ENCODE measurements at places on chromosomes 7 and 10. TPM values are rescaled to one million over a fixed set of nuclear protein-coding genes. Genes with fewer than 3 reads are reported as not detected.

STEAP4 gene
- total RNA-seq, result not detected

CLCN1 gene
- total RNA-seq, result not detected

DYNC1I1 gene
- total RNA-seq, result 3.9 TPM

ANKRD1 gene
- 29.8 TPM for total RNA-seq

GRCh38 chr7:81478664-81479063 is 291.2 kb downstream of the HGF start:
- peak; percentile 43 for DNase-seq

GSDME gene
- 12.9 TPM for total RNA-seq

DNA sequence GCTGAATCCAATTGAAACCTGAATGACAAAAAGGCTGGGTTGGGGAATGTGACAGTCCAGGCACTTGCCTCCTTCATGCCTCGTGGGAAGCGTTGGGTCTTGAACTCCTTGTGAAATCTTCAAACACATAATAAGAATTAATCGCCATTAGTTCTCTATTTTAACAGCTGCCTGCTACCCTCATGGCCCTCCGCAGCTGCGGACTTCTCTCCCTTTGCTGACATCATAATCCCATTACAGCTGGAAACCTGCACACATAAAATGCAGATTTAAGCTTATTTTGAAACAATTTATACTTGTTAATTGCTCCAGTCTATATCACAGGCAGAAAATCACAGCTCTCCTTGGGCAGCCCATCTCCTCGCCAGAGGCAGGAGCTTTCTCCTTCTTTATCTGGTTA is 403.0 kb upstream of the MKI67 start:
- DNase-seq, result no peak

SORCS3 gene
- total RNA-seq, result not detected

GRCh38 chr7:1689311-1689710 is 19.2 kb downstream of the ELFN1 start:
- DNase-seq, result peak; percentile 17

GRCh38 chr10:92914478-92915325 is 66.4 kb downstream of the EXOC6 start:
- peak; percentile 49 for DNase-seq

SORCS1 gene
- not detected for total RNA-seq

DNA sequence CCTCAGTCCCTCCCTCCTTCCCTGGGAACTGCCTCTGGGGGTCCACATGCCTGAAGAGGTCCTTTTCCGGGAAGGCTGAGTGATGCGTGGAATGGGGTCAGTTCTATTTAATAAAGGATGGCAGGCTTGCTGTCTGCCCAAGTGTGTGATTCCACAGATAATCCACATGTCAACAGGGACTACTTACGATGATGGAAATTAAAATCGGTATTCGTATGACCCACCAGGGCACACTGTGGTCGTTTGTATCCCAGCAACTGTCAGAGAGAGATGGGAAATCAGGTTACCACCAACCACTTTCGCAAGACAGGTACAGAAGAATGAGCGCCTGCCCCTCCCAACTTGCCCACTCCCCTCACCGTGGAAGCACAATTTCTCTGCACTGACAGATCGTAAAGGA is 110.3 kb downstream of the VIPR2 start:
- DNase-seq, result no peak

DNA sequence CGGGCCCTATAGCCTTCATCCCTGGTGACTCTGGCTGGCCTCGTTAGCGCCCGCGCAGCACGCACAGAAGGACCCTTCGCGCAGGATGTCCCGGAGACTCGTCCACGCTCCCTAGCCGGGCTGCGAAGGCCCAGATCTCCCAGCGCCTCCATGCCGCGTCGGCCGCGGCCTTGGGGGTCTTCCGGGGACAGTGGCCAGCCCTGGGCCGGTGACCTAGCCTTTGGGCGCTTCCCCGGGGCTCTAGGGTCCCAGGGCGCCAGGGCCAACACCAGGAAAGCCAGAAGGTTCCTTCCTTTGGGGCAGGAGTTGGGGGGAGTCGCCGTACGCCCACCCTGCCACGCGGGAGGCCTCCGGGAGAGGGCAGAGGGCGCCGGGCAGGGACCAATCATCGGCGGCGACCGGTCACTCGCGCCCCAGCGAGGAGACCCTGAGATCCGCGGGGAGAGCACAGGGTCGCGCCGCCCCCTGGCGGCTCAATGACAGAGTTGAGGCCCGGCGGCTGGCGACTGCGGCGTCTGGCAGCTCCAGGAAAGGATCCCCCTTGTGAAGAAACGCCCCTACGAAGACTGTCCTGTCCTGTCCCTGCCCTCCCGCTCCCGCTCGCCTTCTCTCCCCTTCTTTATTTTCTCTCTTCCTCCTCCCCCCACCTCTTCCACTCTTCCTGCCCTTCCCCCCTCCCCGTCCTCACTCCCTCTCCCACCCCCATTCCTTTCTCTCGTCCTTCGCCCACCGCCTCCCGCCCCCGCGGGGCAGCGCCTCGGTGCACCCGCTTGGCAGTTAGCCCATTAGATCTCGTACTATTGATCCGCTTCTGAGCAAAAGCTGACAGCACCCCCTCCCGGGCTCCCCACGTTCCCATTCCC is 62.3 kb upstream of the LBX1 start:
- DNase-seq, result peak; percentile 61

- DNase-seq, result no peak
These were observed 10.2 kb downstream of the TCF7L2 start for GRCh38 chr10:112960151-112960681.

- no peak for DNase-seq
These were observed 24.8 kb downstream of the OR9A2 start for GRCh38 chr7:143002106-143002505.

- no peak for DNase-seq
These were observed 173.6 kb upstream of the PRKCQ start for GRCh38 chr10:6753644-6754043.

GRCh38 chr7:73832806-73833205 is 2.0 kb downstream of the CLDN4 start:
- DNase-seq, result no peak

FAM131B gene
- total RNA-seq, result 0.41 TPM

- DNase-seq, result no peak
These were observed 331.5 kb downstream of the CRPPA start for GRCh38 chr7:16089801-16090200.

DNA sequence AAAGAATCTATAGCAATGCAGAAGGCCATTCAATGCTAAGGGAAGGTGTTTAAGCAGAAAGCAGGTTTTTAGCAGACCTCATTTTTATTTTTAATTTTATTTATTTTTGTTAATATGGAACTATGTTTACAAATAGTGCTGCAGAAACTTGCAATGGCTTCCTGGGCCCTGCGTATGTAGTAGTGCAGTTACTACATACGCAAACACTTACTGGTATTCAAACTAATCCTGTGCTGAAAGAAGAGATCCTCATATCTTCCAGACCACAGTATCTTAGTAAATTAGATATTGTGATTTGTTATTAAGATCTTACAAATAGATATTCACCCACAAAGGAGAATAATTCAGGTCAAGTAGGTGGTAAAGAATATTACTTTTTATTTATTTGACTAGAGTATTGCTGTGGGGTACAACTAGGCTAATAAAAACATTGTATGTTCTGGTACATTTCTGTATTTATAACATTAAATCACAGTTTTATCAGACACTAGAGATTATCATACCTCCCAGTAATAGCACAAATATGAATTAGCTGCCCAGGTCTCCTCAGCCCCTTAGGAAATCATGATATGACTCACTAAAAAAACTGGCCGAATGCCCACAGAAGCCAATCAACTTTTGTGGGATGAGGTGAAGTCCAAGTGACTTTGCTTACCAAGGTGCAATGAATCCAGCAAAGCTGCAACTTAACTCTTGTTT is 57.6 kb downstream of the RNLS start:
- DNase-seq, result no peak
